Ascending aorta (tissue), 2 donors: ENCODE measurements at places on chromosomes 3 and 15. TPM values are rescaled to one million over a fixed set of nuclear protein-coding genes. Genes with fewer than 3 reads are reported as not detected.

DNA sequence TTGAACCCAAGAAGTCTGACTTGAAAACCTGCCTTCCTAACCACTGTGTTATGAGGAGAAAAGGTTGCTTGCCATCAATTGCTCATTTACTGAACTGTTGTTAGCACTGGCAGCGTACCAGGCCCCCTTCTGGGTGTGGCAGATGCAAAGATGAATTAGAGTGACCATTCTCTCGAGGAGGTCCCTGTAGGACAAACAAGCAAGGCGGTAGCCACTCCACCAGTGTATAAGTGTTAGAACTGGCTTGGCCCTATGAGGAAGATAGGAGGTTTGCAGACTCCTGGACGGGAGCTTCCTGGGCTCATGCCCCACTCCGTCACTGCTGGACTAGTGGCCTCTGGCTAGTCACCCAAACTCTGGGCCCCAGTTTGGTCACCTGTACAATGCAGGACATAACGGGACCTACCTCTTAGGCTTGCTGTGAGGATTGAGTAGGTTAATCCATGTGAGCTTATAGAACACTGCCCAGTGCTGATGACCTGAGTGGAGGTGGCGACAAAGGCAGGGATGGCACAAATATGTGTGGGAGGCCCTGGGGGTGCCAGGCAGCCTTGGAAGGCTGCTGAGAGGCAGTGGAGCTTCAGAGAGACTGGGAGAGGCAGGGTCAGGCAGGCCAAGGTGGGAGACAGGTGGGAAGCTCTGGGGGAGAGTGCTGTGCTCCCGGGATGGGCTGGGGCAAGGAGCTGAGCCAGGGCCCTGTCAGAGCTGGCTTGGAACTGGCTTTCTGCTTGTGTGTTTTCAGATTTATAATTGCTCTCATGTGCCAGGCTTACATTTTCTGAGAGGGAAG, 145.9 kb downstream of the DNAJB8 start:
- peaks cover 5% of the 10 kb centered on the region for H3K36me3 ChIP-seq
- no peaks in the 10 kb centered on the region for H3K4me1 ChIP-seq
- no peak overlapping the region for H3K27ac ChIP-seq
- H3K27me3 ChIP-seq, result no peaks in the 10 kb centered on the region
- no peak overlapping the region for H3K4me3 ChIP-seq

DNA sequence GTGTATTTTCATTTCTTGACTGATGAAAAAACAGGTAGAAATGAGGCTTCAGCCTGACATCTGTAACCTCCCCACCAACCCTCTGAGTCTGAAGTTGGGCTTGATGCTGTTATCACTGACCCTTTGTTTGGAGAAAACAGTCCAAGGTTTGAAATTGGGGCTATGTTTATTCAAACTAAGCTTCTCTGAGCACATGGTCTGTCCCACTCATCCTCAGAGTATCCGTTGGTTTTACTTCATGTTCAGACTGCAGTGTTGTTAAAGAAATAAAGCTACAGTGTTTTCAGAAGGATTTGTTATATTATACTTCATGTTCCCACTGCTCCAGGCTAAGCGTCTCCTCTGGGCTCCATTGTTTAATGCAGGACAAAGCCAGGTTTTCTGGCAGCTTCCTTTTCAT, 6.0 kb downstream of the MAPKBP1 start:
- H3K4me3 ChIP-seq, result no peak overlapping the region
- DNase-seq, result no peak
- H3K27ac ChIP-seq, result no peak overlapping the region
- no peaks in the 10 kb centered on the region for H3K27me3 ChIP-seq

DNA sequence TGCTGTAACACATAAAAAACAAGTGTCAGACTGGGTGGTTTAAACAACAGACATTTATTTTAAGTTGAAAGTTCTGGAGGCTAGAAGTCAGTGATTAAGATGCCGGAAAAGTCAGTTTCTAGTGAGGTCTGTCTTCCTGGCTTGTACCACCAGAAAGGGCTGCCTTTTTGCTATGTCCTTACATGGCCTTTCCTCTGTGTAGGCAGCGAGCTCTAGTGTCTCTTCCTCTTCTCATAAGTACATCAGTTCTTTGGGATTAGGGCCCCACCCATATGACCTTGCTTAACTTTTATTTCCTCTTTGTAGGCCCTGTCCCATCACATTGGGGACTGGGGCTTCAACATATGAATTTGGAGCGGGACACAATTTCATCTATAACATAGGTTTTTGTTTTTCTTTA, 128.0 kb downstream of the BBX start:
- H3K27ac ChIP-seq, result no peak overlapping the region
- DNase-seq, result no peak
- H3K4me3 ChIP-seq, result no peak overlapping the region
- H3K27me3 ChIP-seq, result no peaks in the 10 kb centered on the region

DNA sequence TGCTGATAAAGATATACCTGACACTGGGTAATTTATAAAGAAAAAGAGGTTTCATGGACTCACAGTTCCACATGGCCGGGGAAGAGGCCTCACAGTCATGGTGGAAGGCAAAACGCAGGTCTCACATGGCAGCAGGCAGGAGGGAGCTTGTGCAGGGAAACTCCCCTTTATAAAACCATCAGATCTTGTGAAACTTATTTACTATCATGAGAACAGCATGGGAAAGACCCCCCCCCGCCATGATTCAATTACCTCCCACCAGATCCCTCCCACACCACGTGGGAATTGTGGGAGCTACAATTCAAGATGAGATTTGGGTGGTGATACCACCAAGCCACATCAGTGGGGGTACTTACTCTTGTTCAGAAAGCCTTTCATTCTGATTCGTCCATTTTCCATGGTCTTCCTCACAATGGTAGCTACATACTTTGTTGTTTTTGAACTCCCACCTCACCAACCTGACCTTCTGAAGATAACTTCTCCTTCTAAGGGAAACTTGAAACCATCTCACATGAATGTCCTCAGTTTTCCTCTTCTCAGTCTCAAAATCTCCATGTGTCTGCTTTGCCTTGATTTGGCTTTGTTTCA, 275.6 kb upstream of the PROK2 start:
- H3K4me1 ChIP-seq, result no peaks in the 10 kb centered on the region
- no peaks in the 10 kb centered on the region for H3K27me3 ChIP-seq
- no peaks in the 10 kb centered on the region for H3K36me3 ChIP-seq
- no peak overlapping the region for H3K4me3 ChIP-seq
- no peak for DNase-seq

DNA sequence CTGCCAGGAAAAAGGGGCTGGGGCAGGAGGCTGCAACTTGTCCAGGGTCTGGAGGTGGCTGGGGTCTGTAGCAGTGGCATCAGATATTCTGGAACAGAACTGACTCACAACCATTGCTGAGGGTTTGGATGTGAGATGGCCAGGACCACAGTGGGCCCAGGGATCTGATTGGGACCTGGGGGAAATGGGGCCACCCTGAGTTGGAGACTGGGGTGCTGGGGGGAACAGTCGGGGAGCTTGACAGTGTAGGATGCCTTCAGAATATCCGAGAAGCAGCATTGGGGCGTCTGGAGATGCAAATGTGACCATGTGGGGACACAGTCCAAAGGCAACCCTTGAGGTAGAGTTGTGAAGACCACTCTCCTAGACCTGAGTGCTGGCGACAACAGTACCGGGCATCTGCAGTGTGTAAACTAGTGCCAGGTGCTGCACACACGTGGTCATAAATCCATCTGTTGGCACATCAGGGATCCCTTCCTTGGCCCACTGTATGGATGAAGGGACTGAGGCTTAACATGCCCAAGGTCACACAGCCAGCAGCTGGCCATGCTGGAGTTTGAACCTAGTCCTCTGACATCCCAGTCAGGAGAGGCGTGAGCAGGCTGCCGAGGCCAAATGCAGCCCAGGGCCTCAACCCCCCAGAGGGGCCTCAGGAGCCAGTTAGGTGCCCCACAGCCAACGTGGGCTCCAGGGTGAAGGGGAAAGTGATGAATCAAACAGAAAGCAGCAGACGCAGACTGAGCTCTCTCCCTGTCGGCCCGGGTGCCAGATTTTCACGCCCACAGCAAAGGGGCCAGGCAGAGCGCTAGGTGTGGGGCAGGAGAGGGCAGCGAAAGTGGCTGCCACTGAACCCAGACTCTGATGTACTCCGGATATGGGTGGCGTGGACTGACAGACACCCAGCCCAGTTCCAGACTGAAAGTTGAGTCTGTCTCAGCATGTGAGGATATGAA, 18.8 kb downstream of the HEMK1 start:
- H3K27ac ChIP-seq, result no peak overlapping the region
- no peaks in the 10 kb centered on the region for H3K27me3 ChIP-seq
- peaks cover 8% of the 10 kb centered on the region for H3K4me1 ChIP-seq
- no peak overlapping the region for H3K4me3 ChIP-seq
- no peaks in the 10 kb centered on the region for H3K36me3 ChIP-seq
- DNase-seq, result no peak

DNA sequence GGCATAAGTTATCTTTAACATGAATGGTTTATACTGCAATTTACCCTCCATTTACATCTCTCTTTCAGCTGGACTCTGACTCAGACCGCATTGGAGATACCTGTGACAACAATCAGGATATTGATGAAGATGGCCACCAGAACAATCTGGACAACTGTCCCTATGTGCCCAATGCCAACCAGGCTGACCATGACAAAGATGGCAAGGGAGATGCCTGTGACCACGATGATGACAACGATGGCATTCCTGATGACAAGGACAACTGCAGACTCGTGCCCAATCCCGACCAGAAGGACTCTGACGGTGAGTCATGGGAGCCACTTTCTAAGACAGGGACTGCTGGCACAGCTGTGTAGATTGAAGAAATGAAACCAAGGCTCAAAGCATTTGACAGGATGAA, 11.6 kb downstream of the THBS1 start:
- no peaks in the 10 kb centered on the region for H3K27me3 ChIP-seq
- no peak overlapping the region for H3K4me3 ChIP-seq
- peaks cover 22% of the 10 kb centered on the region for H3K36me3 ChIP-seq

DNA sequence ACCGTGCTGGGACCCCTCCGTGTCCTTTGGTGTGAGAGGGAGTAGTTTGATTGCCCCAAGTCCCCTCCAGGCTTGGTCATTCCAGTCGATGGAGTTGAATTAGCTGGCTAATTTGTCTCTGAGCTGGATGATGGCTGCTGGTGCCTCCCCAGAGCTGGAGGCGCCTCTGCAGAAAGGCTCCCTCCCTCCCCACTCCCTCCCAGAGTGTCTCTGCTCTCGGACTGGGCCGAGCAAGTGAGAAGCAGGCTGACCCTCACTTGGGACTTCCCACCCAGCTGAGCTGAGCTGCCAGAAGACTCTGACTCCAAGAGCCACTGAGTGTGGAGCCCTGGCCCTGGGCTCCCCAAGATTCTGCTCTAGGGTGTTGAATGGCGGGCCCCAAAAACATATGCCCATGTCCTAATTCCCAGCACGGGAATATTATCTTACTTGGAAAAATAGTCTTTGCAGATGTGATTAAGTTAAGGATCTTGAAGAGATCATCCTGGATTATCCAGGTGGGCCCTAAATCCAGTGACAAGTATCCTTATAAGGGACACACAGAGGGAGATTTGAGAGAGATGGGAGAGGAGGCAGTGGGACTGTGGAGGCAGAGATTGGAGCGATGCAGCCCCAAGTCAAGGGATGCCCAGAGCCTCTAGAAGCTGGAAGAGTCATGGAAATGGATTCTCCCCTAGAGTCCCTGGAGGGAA, 60.7 kb upstream of the TLE3 start:
- no peaks in the 10 kb centered on the region for H3K36me3 ChIP-seq
- no peak for DNase-seq
- H3K27ac ChIP-seq, result no peak overlapping the region

Gene GOLGA6L10
- total RNA-seq, result 1.5 TPM

Gene TIGIT
- total RNA-seq, result not detected
